ENCODE measurements at places on chromosomes 13 and 19. TPM values are rescaled to one million over a fixed set of nuclear protein-coding genes. Genes with fewer than 3 reads are reported as not detected.

GRCh38 chr13:28415994-28416421, 78.9 kb downstream of the FLT1 start:
- DNase-seq = no peak

DNA sequence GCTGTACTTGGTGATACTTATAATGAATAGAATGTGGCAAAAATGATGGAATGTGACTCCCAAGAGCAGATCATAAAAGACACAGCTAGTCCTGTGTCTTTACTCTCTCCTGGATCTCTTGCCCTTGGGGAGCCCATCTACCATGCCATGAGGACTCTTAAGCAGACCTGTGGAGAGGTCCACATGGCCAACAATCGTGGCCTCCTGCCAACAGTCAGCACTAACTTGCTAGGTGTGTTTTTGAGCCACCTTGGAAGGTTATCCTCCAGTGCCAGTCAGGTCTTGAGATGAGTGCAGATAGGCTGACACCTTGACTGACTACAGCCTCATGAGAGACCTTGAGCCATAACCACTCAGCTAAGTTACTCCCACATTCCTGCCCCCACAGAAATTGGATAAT, 22.3 kb upstream of the GPR183 start:
- DNase-seq = no peak

KLK8 gene
- 8.6 TPM for total RNA-seq

DNA sequence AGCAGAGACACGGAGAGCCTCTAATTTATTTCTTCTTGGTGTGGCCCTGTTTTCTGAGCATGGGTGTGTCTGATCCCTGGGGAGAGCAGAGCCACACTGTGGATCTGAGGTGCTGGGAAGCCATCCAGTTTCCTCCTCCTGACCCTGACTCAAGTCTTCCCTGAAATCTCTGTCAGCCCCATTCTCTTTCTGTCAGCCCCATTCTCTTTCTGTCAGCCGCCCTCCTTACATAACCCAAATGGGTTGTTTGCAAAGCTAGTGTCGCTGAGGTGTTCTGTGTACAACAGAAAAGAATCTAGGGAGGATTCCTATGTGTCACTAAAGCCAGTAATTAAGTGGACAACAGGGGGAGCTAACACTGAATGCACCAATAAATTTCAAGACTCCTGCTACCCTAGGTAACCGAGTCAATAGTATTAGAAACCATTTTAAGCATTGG, 50.2 kb downstream of the LRCH1 start:
- no peak for DNase-seq

All from mesothelial cell of epicardium (in vitro differentiated cells).